ENCODE measurements at places on chromosomes 5 and 9. TPM values are rescaled to one million over a fixed set of nuclear protein-coding genes. Genes with fewer than 3 reads are reported as not detected.

PCDHB15 gene
- not detected for total RNA-seq

GRM6 gene
- total RNA-seq, result not detected

FYB1 gene
- total RNA-seq, result 1.1 TPM

CDH9 gene
- total RNA-seq, result not detected

DNA sequence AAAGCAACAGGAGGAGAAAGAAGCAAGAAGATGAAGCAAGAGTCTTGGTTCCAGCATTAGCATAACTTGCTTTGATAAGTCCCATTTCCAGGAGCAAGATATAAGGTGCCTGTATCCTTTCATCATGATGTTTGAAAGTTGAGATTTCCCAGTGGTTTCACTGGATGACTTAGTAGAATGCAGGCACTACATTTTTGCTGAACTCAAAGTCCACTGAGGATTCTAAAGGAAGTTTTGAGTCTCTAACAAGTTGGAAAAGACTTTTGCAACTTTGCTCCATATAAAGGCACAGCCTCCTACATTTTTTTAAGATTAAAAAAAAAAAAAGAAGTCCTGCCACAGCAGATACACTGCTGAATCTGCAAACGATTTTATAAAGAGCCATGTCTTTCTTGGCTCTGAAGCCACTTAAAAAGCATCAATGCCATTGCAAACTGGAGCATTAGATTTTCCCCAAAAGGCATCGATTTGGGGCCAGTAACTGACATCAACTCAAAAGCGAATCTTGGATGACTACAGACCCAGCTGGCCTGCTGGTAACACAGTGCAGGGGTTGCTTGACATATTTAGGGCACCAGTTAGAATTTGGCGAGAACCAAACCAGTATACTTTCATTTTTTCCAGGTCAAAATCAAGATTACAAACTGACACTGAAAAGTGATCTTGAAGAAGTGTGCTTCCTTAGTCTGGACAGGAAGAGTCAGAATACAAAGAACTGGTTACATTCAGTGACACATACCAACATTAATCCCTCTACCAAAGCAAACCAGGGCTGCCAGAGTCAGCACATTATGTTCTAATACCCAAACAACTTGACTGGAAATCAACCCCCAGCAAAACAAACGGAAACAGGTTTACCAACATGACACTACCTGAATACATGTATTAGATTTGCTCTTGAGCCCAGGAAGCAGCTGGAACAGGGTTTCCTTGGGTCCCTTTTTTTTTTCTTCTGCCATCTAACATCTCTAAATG, 39.1 kb upstream of the KCNV2 start:
- DNase-seq, result peak; percentile 12

GRCh38 chr5:179788193-179788854, 5.5 kb upstream of the LTC4S start:
- DNase-seq, result no peak

PKD2L2 gene
- not detected for total RNA-seq

SCGB3A2 gene
- total RNA-seq, result 0.51 TPM

DNA sequence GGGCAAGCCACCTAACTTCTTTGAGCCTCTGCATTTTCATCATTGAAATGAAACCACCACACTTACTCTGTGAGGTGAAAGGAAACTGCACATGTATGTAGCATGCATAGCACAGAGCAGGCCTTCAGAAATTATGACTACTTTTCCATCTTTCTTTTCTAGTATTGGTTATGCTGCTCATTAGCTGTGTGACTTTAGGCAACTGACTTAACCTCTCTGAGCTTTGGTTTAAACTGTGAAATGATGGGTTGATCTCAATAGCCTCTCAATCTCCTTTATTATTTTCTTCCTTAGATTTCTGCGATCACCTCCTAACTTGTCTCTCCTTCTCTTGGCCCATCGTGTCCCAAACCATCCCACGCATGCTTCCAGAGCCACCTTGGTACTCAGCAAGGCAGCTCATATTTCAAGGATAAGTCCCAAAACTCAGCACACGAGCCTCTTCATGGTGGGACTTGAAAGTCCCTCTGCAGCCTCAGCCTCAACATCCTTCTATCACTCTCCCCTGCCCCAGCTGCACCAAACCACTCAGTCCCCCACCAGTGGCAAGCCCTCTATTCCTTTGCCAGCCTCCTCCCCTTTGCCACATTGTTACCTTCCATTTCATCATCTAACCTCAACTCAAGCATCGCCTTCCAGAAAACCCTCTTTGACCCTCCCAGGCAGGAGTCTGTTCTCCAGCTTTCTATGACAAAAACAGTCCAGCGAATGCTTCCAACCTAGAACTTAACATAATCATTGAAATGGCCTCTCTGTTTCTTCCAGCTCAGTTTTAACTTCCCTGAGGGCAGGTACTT, 60.3 kb upstream of the DNAH5 start:
- DNase-seq, result no peak

- DNase-seq, result no peak
These were observed 19.4 kb downstream of the ERGIC1 start for GRCh38 chr5:172853355-172853975.

DNA sequence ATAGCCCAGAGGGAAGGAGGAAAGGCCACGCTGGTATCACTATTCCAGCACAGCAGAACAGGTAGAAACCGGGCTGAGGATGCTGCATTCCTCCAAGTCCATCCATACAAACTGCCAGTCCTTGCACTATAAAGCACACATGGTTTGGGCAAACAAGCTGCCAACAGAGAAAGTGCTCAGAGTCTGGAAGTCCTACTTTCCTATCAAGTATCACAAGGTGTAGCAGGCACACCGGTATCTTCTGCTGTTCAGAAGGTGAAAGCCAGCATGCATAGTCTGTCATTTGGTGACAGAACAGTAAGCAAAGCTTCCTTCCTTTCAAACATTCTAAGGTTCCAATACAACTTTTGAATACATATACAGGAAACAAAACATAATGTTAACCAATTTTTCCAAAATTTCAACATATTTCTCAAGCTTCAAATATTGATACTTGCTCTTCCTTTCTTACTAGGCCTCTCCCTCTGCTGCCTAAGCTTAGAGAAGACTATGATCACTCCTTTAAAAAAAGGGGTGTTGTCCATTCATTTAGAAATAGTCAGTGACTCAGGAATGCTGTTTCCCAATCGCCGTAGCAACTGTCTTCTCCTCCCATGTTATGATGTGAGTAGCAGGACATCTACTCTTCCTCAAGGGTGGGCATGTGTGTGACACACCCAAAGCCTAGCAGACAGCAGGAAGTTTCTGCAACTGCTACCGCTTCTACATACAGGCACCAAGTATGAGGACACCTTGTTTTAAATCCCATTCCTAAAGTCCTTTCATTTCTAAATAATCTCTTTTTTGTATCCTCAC, 14.7 kb downstream of the DIAPH1 start:
- peak; percentile 90 for DNase-seq

DNA sequence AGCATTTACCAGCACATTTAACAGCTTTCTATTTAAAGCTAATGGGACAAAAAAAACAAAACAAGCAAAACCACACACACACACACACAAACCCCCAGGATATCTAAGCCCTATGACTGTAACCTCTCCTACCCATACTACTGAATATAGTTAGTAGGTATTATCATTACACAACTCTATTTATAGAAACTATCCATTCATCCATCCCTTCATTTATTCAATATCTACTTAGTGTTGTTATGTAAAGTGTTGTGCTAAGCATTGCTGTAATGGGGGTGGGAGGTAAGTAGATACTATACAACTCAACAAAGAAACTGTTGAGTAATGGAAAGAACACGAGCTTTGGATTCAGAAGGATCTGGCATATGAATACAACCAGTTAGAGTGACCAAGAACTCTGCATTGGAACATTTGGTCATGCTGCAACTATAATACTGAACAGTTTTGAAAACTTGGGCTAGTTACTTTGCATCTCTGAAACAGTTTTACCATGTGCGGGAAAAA, 82.3 kb upstream of the ZNF608 start:
- no peak for DNase-seq

- peak; percentile 39 for DNase-seq
These were observed 79.9 kb upstream of the IL7R start for GRCh38 chr5:35776757-35777156.

CDKN2A gene
- 293 TPM for total RNA-seq

- no peak for DNase-seq
These were observed 49.3 kb downstream of the GADD45G start for GRCh38 chr9:89654025-89654662.

- peak; percentile 60 for DNase-seq
These were observed 1481.5 kb downstream of the EFNA5 start for GRCh38 chr5:106189121-106189809.

GRCh38 chr5:158935215-158935614, 164.5 kb downstream of the EBF1 start:
- no peak for DNase-seq

DNA sequence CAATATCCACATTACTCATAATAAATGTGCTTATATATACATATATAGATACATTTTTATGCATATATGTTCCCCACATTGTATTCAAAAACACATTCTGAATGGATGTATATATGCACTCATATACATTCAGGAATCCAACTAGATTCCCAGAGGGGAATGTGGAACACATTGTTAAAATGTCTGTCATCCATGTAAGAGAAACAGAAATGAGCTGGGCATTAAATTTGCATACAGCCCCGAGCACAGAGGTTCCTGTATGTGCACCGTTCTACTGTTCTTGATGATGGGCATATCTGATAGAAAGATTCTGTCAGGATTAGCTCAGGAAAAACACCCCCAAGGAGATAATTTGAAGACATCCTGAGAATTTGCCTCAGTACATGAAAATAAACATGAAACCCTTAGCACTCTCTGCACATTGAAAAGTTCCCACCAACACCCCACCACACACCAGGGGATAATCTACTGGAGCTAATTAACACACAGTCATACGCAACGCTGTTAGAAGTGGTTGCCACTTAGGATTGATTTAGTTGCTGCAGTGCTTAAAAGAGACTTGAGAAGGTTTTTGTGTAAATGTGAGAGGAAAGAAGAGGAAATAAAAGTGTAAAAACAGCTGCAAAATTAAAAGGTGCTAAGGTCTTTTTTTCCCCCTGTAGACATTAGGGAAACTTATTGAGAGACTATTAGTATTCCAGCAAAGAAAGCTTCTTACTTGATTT, 223.3 kb downstream of the SLF1 start:
- no peak for DNase-seq

DNA sequence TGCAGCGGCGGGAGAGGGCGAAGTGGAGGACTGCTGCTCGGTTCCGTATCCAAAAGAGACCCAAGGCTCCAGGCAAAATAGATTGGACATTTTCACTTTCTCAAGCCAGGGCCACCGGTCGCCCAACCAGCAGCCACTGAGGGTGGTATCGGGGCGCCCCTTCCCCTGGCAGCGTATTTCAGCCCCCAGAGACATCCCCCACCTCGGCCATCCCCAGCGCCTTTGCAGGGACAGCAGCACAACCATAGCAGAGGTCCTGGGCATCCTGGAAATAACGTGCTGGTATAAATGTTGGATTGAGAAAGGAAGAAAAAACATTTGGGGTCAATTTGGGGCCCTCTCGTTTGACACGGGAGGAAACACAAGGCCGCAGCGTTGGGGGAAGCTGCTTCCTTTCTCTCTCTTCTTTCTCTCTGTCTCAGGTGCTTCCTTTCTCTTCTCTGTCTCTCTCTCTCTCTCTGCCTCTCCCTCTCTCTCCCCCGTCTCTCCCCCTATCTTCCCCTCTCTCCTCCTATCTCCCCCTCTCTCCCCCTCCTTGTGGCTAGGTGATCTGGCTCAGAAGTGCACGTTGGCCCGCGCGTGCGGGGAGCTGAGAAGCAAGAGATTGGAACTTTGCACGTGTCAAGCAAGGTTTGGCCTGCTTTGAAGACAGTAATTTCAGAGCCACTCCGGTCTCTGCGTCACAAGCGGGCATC, 624 bp upstream of the RETREG1 start:
- no peak for DNase-seq

- DNase-seq, result no peak
These were observed 40.8 kb downstream of the PRRC2B start for GRCh38 chr9:131434673-131435072.

GRCh38 chr5:4661326-4661725, 478.8 kb upstream of the ADAMTS16 start:
- DNase-seq, result no peak

DNA sequence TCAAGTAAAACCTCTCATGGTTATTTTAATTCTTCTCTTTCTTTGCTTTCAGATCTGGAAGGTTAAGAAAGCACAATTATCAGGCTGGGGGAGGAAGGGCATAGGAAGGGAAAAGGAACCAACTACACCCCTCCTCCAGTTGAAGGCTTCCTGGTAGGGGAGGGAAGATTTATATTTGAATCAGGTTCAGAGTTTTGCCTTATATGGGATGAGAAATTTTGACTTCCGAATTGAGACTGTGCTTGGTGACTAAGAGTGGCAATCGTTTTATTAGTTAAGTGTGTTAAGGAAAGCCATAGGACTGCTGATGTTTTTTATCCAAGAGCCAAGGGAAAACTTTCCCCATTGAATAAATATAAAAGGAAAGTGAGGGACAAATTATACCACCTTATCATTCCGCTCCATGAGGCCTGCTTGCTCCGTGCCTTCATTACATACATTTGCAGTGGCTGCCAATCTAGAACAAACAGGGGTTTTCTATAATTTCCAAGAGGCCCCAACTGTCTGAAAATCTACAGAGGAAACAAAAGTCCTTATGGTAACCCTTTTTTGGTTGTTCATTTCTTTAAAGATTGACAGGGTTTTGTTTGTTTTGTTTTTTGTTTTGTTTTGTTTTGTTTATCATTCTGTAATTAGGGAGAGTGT, 115.7 kb upstream of the EPB41L4A start:
- no peak for DNase-seq

TTC23L gene
- 0.84 TPM for total RNA-seq

NUTM2G gene
- not detected for total RNA-seq

PCDHGC4 gene
- total RNA-seq, result 1.5 TPM

- no peak for DNase-seq
These were observed 140.7 kb downstream of the SREK1 start for GRCh38 chr5:66284588-66285342.

GRCh38 chr9:84340535-84340934, at the start of gene SLC28A3:
Gene SLC28A3 (minus strand): TSS chr9:84340758. CDS start chr9:84340633, 125 bp downstream.
- no peak for DNase-seq

DNA sequence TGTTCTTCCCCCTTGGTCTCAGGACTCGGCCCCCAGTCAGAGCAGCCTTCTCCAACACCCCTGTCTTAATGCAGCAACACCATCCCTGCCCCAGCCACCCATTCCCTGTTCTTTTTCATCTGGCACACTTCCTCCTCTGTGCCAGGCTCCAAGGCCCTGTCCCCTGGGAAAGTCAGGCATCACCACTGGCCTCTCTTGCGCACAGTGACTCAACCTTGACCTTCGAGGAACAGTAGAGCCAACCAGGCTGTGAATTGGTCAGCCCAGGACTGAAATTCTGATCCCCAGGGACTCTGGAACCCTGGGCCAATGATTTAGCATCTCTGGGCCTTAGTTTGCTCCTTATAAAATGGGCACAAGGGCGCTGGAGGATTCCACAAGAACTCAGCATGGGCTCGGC, 10.5 kb upstream of the RALGDS start:
- DNase-seq, result no peak
